AG09319 (cell line): ENCODE measurements at places on chromosomes 16 and 17.
A peak's percentile ranks its signal among the peaks of the same experiment; 100 is the strongest.

DNA sequence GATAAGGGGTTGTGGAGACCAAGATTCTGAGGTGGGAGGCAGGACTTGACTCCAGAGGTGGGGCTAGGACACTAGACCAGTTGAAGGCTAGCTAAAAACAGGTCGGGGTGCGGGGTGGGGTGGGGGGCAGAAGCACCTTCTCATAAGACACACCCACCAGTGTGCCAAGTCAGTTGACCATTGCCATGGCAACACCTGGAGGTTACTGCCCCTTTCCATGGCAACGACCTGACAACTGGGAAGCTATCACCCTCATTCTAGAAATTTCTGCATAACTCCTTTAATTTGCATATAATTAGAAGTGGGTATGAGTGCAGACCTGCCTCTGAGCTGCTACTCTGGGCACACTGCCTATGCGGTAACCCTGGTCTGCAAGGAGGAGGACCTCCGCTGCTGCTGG, 53.9 kb upstream of the ALOX12 start:
- no peak for DNase-seq

DNA sequence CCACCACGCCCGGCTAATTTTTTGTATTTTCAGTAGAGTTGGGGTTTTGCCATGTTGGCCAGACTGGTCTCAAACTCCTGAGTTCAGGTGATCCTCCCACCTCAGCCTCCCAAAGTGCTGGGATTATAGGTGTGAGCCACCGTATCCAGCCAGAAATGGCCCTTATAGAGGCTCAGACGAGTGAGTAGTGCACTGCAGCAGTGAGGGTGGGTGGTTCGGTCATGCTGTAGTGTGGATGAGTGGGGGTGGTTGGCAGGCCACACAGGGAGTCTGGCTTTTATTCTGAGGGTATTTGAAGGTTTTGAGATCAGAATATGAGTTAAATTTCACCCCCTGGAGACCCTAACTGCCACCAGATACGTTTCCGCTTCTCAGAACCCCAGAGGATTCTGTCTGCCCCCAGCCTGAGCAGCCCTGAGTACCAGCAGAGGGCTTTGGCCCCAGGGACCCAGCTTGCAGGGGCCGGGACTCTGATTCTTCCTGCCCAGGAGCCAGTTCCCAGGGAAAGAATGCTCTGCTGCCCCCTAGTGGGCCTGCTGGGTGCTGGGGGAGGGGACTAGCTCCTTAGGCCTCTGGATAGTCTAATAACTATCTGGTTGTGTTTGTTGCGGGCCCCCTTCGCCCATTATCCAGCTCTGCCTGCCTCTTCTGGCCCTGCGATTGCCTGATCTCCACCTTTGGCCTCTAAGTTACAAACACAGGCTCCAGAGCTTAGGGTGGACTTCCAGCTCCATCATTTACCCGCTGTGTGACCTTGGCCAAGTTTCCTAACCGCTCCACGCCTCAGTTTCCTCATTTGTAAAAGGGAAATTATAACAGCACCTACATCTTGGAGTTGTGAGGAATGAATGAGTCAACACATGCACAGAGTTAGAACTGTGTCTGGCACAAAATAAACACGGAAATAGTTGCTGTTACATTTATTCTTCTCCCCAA, 2.0 kb downstream of the ZNF771 start:
- DNase-seq = peak; percentile 61

GRCh38 chr16:49703483-49703882, 152.4 kb downstream of the ZNF423 start:
- DNase-seq = no peak

- no peak for DNase-seq
Measured at GRCh38 chr16:84065536-84066132, 23.0 kb upstream of the SLC38A8 start.

DNA sequence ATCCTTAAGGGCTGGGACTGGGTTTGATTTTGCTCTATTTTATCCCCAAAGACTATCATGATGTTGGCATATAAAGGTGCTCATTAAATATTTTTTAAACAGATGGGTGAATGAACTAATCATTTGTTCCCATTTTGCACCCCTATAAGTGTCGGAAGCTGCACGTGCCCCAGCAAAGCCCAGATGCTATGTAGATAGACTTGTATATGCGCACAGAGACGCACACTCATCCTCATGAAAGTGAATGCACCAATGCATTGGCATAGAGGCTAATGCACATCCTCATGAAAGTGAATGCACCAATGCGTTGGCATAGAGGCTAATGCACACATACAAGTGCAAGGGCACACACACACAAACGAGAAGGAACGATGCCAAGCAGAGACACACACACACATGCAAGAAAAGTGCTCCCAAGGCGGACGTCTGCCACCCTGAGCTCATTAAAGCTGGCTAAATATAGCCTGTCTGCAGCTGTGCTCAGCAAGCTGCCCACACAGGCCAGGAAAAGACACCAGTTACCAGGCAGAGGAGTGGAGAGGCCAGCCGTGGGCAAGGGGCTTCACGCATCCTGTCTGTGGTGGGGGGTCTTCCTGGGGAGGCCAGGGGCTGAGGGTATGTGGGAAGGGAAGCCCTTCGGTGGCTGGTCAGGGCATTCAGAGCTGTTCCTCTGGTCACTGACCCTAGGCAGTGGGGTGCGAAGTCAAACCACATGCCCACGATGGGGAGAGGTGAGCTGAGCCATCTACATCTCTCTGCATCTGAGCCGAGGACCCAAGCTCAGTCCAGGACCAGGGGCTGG, 52.6 kb downstream of the PIMREG start:
- DNase-seq = no peak

DNA sequence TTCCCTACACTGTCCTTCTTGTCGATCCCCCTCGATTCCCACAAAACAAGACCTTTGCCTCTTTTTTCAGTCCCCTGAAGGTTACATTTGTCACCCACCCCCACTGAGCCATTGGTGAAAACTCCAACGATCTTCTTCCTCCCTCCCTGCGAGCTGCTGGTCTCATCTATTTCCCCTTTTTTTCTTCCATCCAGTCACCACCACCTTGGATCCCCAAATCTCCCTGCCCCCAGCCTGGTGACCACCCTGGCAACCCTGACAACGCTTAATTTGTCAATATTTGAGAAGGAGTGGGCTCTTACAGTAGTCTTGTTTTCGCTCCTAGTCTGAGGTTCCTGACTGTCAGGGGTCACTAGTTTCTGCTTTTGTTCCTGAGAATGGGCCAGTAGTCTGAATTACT, 62.9 kb downstream of the SMPD3 start:
- no peak for DNase-seq

DNA sequence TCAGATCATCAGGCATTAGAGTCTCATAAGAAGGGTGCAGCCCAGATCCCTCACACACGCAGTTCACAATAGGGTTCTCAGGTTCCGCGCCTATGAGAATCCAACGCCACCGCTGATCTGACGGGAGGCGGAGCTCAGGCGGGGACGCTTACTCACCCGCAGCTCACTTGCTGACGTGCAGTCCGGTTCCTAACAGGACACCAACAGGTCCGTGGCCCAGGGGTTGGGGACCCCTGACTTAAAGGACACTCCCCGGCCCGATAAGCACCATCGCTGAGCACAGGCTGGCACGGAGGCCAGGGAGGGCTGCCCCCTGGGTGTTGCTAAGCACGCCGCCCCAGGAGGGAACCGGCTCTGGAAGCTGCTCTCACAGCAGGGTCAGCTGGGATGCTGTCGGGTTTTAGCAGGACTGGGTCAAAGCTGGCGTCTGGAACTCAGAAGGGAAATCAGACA, 30.1 kb upstream of the BAHCC1 start:
- DNase-seq = no peak

DNA sequence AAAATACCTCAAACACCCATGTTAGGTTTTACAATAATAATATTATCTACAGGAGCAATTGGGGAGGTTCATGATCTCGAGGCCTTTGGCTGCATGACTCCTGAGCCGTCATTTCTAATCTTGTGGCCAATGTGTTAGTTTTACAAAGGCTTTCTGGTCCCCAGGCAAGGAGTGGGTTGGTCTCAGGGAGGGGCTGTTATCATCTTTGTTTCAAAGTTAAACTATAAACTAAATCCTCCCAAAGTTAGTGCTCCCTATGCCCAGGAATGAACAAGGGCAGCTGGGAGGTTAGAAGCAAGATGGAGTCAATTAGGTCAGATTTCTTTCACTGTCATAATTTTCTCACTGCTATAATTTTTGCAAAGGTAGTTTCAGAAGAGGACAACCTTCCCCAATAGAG, 9.1 kb upstream of the CCL5 start:
- DNase-seq = no peak

DNA sequence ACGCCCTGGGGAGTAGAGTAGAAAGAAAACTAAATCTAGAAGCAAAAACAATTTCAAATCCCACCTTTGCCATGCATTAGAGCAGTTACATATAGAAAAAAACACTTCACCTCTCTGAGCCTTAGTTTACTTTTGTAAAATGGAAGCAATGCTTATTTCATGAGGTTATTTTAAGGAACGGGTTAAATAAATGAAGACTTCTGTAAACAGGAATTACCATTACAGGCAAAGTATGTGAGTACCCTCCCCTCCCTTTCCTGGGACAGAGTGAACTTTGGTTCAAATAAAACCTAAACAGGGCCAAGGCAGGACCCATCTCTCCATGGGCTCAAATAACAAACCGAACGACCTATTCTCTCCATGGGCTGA, 4.5 kb upstream of the KRT15 start:
- DNase-seq = no peak
